ENCODE measurements at places on chromosomes 2 and 18.

GRCh38 chr2:144516411-144516980 is 3.4 kb downstream of the ZEB2 start:
- DNase-seq, result no peak

- no peak for DNase-seq
These were observed 299.8 kb downstream of the LRATD1 start for GRCh38 chr2:14932285-14932684.

DNA sequence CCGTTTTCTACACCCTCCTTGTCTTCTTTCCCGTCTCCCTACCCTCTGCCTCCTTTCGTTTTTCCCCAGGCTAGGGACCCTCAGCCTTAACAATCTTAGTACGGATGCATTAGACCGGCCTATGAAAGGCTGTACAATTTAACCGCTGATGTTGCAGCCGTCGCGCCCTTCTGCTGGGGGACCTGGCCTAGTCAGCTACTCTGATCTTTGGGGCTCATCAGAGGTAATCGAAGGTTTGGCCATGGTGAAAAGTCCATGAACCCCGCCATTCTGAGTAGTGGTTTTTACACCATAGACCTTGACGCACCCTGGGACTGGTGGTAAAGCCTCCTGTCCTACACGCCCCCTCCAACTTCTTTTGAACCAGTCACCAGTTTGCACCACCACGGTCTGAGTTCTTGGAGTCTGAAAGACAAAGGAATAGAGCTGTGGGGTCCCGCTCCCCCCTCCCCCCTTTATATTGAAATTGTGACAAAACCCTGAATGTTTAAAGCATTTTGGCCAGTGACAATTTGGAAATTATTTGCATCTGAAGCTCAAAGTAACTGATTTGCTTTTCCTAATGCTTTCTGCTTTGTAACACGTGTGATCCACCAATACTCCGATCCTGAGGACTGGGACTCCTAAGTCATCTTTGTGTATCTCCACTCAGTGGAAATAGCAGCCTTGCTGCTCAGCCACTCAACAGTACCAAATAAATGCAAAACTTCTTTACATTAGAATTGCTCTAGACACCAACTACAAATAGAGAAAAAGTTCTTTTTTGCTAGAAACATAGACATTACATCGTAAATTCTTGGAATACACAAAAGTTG is 642 bp upstream of the SRSF7 start:
- no peak for DNase-seq

DNA sequence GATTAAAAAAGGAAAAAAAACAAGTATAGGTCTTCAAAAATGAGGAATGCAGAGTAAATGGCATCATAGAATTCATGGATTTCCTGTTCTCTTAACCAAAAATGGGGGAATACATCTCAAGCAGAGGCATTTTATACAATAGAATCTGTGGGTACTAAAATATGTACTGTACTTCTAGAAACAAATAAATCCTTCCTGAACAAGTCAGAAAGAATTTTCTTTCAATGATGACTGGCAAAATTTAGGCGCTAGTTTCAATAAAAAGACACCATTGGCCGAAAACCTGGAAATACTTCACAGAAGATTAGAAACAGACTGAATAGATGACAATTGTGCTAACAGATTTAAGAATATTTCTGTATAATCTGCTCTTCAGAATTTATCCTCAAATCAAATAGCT is 15.1 kb downstream of the TRAK2 start:
- no peak for DNase-seq

GRCh38 chr2:167471332-167471731 is 583.1 kb downstream of the XIRP2 start:
- DNase-seq, result no peak

GRCh38 chr2:235135990-235136561 is 184.3 kb downstream of the SH3BP4 start:
- DNase-seq, result no peak

- DNase-seq, result no peak
These were observed 8.9 kb downstream of the SH2D6 start for GRCh38 chr2:85427300-85427835.

DNA sequence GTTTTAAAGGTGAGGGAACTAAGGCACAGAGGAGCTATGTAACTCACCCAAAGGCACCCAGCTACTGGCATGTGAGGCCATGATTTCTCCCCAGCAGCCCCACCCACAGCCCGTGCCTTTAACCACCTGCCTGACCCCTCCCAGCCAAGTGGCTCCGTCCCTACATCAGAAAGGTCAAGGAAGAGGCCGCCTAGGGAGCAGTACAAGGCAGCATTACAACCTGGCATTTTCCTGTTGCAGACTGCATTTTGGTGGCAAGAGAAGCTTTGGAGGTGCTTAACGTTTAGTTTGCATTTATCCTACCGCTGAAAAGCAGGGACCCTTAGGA is 17.5 kb downstream of the STEAP3 start:
- no peak for DNase-seq

GRCh38 chr18:55529581-55529980 is 58.4 kb downstream of the TCF4 start:
- no peak for DNase-seq

DNA sequence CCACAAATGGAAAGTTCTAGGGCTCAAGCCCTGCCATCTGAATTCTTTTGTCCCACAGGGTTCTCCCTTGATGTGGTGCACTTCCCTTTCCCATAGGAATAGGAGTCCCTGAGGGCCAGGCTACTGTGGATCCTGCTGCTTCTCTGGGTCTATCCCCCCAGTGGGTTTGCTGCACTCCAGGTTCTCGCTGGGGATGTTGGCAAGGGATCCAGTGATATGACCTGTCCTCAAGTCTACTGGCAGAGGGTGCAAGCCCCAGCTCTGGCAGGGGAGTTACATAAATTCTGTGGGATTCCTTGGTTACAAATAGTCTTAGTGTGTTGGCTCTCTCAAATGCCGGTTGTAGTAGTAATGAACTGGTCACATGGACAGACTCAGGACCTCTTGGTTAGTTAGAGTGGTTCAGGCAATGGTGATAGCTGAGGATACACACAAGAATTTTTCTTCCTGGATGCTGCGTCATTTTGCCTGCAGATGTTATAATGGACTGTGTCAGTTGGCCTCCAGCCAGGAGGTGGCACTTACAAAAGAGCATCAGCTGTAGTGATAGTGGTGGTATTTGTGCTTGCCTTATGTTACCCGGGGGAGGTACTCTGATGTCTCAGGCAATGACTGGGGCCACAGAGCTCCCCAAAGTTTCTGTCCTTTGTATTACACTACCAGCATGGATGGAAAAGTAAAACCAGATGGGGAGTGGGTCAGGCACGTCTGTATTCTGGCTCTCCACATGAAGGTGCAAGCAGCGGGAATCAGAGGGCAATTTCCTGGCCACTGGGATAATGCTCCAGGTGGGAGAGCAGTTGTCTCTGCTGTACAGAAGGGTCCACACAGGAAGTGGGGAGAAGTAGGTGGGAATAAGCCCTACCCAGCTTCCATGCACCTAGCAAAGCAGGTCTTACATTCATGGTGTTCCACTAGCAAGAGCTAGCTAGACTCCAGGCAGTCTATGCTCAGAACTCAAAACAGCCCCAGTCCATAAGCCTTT is 267.9 kb downstream of the SOX11 start:
- no peak for DNase-seq

DNA sequence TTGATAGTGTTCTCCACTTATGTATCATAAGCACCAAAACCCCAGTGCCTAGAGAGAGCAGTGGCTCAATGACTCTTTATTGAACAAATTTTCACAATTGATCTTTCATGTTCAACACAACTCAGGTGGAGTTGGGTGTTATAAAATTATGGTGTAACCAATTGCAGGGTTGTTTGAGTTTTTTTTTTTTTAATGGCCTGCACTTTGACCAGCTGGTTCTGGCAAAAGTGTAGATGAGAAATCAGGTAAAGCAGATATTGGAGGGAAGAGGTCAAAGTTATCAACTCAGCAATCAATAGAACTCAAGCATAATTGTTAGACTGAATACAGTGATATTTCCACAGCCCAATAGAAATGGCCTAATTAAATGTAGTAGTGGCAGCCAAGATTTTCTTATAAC is 1386.3 kb downstream of the SUCLG1 start:
- no peak for DNase-seq

DNA sequence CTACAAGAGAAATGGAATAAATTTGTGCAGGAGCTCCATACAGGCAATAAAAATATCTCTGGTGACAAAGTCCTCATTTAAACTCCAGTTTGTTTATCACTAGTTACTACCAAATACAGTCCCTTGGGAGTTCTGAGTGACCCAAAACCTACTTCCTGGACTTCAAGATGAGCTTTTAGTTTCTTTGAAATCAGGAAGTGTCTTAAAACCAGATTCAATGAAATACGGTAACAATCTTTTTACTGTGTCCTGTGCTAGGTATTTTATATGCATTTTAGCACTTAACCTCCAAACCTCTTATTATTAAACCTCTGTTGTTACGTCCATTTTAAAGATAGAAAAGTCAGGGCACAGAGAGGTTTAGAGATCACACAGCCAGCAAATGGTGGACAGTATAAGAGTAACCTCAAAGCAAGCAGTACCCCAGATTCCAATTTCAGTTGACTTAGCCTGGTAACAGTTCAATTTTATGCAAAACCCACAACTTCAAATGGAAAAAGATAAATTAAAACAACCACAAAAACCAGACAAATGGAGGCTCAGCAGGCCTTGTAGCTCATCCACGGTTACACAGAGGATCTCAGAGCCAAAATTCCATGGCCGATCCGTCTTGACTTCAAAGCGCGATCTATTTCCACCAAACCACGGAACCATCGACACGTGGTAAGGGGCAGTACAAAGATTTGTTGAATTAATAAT is 1.3 kb upstream of the KCMF1 start:
- DNase-seq, result no peak

GRCh38 chr2:96828436-96828835 is 12.4 kb downstream of the CNNM3 start:
- no peak for DNase-seq

DNA sequence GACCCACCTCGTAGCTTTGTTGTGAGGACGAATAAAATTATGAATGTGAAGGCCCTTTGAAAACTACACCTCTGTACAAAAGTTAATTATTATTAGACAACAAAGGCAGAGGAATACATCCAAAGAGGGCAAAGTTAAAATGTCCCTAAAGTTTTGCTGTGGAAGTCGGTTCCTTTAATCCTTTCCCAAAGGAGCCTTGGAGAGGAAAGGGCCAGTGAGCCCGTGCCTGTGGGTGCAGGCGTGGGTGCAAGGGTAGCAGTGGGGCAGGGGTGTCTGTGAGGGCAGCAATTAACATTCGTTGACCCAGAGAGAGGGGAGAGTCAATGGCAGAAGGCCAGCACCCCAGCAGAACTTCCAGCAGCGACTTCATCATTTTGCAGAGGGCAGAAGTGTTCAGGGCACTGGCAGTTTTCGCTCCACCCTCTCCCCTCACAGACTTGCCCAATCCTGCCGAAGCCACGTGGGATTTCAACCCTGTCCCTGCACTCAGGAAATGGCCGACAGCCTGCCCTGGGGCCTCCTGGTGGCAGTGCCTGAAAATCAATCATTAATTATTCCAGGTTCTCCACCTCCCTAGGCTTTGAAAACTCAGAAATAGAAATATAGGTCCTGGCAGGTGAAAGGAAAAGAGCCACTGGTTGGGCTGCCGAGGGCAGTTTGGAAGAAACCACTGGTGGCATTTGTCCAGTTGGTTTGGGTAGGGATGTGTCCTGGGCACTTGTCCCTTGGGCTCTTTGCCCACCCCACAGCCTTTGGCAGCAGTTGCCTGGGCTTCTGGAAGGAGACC is 4.2 kb upstream of the PAX8 start:
- no peak for DNase-seq

GRCh38 chr2:229098801-229099200 is 172.3 kb downstream of the PID1 start:
- DNase-seq, result no peak

DNA sequence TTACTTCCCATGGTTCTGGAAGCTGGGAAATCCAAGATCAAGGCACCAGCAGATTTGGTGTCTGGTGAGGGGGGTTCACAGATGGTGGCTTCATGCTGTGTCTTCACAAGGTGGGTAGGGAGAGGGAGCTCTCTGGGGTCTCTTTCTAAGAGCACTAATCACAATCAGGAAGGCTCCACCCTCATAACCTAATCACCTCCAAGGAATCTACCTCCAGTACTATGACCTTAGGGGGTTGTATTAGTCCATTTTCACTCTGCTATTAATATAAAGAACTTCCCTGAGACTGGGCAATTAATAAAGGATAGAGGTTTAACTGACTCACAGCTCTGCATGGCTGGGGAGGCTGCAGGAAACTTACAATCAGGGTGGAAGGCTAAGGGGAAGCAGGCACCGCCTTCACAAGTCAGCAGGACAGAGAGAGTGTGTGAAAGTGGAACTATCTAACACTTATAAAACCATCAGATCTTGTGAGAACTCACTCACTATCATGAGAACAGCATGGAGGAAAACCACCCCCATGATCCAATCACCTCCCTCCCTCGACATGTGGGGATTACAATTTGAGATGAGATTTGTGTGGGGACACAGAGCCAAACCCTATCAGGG is 17.6 kb downstream of the TBC1D8 start:
- DNase-seq, result no peak

DNA sequence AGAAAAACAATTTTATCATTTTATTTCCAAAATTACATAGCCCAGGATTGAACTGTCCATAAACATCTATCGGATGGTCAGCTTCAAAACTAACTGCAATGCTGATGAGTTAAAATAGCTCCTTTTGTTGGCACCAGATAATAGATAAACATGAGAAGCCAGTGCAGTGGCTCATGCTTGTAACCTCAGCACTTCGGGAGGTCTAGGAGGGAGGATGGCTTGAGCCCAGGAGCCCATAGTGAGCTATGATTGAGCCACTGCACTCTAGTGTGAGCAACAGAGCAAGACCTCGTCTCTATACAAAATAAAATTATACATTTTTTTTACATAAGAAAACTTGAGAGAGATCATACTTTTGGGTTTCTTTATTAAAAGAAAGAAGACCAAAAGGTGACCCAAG is 34.6 kb upstream of the IMPA2 start:
- no peak for DNase-seq

GRCh38 chr2:110101280-110101844 is 14.3 kb downstream of the MALL start:
- DNase-seq, result no peak
